IPS-NIHi11 (cell line): ENCODE measurements at places on chromosomes 16 and 17.

- DNase-seq: no peak
Measured at GRCh38 chr16:8955828-8956227, 7.9 kb downstream of the USP7 start.

GRCh38 chr17:16342979-16343378, 10.3 kb downstream of the CENPV start:
- no peak for DNase-seq

DNA sequence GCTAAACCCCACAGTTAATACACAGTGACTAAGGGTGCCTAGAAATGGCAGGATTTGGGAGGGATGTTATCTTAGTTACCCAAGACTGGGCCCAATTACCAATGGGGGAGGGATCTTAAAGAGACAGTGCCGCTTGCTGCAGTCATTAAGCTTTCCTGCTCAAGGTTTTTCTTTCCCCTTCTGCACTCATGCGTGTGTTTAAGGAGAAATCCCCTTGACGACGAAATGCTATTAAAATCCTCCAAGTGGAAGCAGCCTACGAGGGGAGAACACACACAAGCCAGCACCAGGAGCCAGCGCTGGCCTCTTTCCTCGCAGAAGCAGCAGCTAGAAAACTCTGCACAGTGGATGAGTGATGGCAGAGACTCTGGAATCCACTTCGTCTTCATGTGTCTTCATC, 22.0 kb downstream of the SALL1 start:
- DNase-seq: no peak

DNA sequence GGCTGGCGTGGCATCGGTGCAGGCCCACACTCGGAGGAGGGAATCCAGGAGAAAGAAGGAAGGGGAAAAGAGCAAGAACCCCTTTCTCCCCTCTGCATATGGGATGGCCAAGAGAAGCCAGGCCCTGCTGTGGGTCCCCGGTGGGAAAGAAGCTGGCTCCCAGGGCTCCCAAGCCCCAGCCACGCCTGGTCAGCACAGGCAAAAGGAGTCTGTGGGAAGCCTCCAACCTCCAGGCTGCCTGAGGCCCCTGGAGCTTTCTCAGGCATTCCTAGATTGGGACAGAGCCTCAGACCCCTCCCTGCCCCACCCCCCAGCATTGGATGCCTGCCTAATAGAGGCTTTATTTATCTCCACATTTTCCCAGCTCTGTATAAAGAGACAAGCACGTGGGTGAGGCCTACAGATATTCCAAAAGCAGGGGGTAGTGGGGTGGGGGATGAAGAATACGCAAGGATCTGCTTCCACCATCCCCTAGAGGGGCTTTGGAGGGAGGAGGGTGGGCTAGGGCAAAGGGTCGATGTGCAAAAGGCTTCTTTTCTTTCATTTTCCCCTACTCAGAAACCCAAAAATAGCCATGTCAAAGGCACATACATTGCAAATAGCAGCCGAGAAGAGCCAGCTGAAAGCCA, 56.4 kb downstream of the MPRIP start:
- no peak for DNase-seq

GRCh38 chr17:42132941-42133340, 10.3 kb downstream of the HSPB9 start:
- peak; percentile 49 for DNase-seq

GRCh38 chr17:44780161-44780560, 21.4 kb downstream of the ADAM11 start:
- DNase-seq: no peak
